NCI-H524 treated with DMSO at 0.1 percent for 48 hours (cell line): ENCODE measurements at places on chromosomes 12 and 14.

DNA sequence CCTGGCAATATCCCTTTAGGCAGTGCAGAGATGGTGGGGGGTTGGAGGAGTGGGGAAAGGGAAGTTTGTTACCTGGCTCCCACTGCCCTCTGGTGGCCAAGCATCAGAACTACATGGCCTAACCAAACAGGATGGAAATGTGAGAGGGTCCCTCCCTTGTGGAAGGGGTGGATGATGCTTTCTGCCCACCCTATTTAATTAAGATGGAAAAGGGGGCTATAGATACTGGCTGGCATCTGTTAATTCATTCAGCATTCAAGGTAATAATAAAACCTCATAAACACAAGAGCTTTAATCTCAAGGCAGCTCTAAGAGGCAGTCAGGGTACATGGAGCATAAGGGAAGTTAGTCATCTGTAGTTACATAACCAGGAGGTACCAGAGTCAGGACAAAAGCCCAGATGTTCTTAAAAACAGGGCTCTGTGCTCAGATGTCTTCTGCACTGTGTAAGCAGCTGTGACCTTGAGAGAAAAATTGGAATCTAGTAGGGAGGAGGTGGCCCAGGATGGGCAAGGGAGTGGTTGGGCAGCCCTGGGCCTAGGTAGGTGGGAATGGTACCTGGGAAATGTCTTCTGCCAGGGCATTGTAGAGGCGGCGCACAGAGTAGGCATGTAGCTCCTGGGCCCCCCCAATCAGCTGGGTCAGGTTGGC, 4.6 kb downstream of the AP1G2 start:
- no peak for DNase-seq

GRCh38 chr14:93527203-93527607, 96.5 kb downstream of the UNC79 start:
- no peak for DNase-seq

- DNase-seq = no peak
Observed at GRCh38 chr12:24928131-24928530, 20.8 kb downstream of the BCAT1 start.

DNA sequence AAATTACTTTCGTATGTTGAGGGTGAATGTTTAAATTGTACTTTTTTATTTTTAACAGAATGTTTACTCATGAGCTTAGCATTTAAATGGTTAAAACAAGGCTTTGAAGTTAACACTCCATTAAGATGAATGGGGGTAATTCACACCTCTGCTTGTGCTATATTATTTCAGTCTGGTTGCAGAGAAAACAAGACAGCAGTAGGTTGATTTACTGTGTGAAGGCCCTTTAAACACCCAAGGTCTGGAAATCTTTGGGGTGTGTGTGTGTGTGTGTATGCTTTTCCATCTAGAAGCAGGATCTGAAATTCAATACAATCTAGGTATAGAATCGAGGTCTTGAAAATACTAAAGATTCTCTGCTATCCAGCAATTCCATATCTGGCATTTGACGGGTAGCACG, 83.8 kb downstream of the SLC38A6 start:
- no peak for DNase-seq

DNA sequence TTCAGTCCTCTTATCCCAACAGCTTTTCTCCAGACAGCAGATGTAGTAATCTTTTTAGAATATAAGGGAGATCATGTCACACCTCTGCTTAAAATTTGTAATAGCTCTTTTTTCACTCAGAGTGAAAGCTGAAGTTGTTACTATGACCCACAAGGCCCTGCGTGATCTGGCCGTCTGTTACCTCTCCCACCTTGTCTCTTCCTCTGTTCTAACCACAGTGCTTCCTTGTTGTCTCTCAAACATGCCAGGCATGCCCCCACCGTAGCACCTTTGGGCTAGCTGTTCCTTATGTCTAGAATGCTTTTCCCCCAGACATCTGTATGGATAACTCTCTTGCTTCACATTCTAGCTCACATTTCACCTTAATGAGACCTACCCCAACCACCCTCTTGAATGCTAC, 6.5 kb downstream of the NECAP1 start:
- no peak for DNase-seq

GRCh38 chr14:103311171-103311997, 22.7 kb upstream of the EIF5 start:
- no peak for DNase-seq

- peak; percentile 55 for DNase-seq
Observed at GRCh38 chr12:77925536-77926108, 94.9 kb downstream of the NAV3 start.

GRCh38 chr12:71124835-71125460, 32.9 kb downstream of the TSPAN8 start:
- no peak for DNase-seq

DNA sequence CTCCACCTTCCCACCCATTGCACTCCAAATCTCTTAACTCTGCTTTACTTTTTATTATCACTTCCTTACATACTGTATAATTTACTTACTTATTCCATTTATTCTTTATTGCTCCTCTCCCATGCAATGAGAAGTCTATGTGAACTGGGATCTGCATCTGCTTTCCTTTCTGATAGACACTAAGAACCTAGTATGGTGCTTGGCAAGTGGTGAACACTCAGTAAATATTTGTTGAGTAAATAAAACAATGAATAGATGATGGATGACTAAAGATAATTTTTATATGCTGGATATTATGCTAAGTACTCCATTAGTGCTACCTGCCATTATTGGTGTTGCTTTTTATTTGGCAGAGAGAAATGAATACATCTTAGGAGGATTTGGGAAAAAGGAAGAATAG, 151.0 kb downstream of the TPH2 start:
- no peak for DNase-seq

DNA sequence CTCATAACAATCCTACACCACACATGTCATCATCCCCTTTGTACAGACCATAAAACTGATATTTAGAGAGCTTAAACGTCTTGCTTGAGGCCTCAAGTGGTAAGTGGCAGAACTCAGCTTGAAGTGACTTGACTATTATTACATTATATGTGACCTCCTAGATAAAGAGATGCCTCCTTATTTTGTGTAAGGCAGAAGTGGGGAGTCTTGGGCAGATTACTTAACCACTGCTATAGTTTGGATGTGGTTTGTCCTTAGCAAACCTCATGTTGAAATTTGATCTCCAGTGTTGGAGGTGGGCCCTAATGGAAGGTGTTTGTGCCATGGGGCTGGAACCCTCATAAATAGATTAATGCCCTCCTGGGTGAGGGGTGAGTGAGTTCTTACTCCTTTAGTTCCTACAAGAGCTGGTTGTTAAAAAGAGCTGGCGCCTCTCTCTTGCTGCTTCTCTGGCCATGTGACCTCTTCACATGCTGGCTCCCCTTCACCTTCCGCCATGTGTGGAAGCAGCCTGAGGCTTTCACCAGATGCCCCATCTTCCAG, 37.4 kb downstream of the RCOR1 start:
- DNase-seq = peak; percentile 87
